ENCODE measurements at places on chromosomes 3 and 15. TPM values are rescaled to one million over a fixed set of nuclear protein-coding genes. Genes with fewer than 3 reads are reported as not detected.

ISLR gene
- 259 TPM for total RNA-seq

PHLDB2 gene
- 35.1 TPM for total RNA-seq

ANKRD63 gene
- not detected for total RNA-seq

CCDC9B gene
- 0.44 TPM for total RNA-seq

TRAT1 gene
- total RNA-seq, result not detected

EAF2 gene
- 2.0 TPM for total RNA-seq

MUC13 gene
- total RNA-seq, result not detected

TEX9 gene
- total RNA-seq, result 1.6 TPM

RPP25 gene
- total RNA-seq, result 15.2 TPM

SRGAP3 gene
- total RNA-seq, result 3.7 TPM

HTR3E gene
- total RNA-seq, result not detected

ERC2 gene
- total RNA-seq, result not detected

KBTBD13 gene
- not detected for total RNA-seq

ZPLD1 gene
- not detected for total RNA-seq

GOLGA8J gene
- total RNA-seq, result not detected

All from cardiac ventricle fibroblast (primary cell).